ENCODE measurements at places on chromosomes 6 and 20. TPM values are rescaled to one million over a fixed set of nuclear protein-coding genes. Genes with fewer than 3 reads are reported as not detected.

Gene TNFRSF21
- total RNA-seq: 0.27 TPM

- DNase-seq: no peak
Observed at GRCh38 chr6:150735341-150735851, 130.1 kb upstream of the MTHFD1L start.

Gene LCA5
- 0.05 TPM for total RNA-seq

DNA sequence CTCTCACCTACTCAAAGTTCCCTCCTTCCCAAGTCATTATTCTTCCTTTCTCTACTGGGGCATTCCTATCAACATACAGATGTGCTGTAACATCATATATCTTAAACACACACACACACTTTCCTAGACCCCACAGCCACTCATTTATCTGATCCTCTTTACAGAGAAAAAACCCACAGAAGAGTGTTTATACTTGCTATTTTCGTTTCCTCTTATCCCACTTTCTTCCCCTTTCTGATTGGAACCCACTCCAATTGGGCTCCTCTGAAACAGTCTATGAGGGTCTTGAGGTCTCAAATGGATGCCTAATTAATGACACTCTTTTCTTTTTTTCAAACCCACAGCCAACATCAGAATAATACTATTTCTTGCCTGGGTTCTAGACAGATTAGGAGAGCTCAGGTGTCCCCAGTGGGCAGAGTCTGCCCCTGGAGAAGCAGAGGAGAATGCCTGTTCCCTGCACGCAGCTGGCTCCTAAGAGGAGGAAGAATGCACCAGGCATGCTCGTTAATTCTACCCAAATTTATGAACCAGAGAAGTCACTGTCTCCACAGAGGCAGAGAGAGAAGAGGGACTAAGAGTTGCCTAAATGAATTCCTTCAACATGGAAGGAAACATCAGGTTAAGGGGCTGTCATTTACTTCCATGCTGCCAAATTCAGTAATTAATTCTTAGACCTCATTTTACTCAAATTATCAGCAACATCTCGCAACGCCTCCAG lies 65.9 kb downstream of the CRYBG1 start:
- DNase-seq: no peak

Gene ZMYND8
- 55.6 TPM for total RNA-seq

DNA sequence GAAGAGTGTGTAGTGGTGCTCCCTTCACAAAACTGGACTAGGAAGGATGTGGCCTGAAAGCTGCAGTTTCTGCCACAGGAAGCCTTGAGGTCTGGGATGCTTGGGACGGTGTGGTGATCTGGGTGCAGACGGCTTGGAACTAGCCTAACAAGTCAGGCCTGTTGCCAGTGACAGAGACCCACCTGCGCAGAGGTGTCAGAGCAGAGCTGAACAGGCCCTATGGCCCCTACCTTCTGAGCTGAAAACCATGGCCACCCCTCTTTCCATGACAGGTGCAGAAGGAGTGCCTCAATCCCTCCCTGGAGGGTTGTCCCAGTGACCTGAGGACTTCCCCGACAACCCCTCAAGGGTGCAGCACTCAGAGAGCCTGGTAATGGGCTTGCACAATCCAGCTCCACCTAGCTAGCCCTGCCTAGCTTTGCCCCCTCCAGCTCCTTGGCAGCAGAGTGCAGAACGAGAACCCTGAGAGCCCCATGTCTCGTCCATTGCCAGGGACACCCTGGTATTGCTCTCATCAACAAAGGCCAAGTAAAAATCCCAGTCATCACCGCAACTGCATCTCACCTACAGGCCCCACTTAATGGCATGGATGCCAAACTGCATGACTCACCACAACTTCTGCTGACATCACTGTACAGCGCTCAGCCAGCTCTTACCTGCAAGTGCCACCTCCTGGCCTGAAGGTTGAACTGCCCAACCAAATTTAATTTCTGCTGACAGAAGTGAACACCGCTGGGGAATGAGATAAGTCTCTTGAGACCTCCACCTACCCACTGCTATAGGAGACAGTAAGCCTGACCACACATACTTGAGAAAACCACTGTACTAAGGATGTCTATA lies 563.1 kb downstream of the TFAP2A start:
- DNase-seq: no peak

GRCh38 chr6:134853111-134854055 lies 96.5 kb downstream of the ALDH8A1 start:
- no peak for DNase-seq

Gene HFE
- 3.5 TPM for total RNA-seq

Gene SLC16A10
- 3.2 TPM for total RNA-seq

Gene RUNX2
- total RNA-seq: 13.4 TPM

GRCh38 chr6:104860221-104860620 lies 502 bp upstream of the HACE1 start:
- DNase-seq: no peak

All from activated CD4-positive, alpha-beta T cell treated with anti-CD3 and anti-CD28 coated beads, Interleukin-2, amount 10 ng/mL, durations not matched to agents 7 days and 5 days (primary cell).